ENCODE measurements at places on chromosomes 5 and 9. TPM values are rescaled to one million over a fixed set of nuclear protein-coding genes. Genes with fewer than 3 reads are reported as not detected.

DIPK1B gene
- 86.2 TPM for total RNA-seq

C5orf63 gene
- not detected for total RNA-seq

OTP gene
- not detected for total RNA-seq

COL5A1 gene
- 99.6 TPM for total RNA-seq

DNA sequence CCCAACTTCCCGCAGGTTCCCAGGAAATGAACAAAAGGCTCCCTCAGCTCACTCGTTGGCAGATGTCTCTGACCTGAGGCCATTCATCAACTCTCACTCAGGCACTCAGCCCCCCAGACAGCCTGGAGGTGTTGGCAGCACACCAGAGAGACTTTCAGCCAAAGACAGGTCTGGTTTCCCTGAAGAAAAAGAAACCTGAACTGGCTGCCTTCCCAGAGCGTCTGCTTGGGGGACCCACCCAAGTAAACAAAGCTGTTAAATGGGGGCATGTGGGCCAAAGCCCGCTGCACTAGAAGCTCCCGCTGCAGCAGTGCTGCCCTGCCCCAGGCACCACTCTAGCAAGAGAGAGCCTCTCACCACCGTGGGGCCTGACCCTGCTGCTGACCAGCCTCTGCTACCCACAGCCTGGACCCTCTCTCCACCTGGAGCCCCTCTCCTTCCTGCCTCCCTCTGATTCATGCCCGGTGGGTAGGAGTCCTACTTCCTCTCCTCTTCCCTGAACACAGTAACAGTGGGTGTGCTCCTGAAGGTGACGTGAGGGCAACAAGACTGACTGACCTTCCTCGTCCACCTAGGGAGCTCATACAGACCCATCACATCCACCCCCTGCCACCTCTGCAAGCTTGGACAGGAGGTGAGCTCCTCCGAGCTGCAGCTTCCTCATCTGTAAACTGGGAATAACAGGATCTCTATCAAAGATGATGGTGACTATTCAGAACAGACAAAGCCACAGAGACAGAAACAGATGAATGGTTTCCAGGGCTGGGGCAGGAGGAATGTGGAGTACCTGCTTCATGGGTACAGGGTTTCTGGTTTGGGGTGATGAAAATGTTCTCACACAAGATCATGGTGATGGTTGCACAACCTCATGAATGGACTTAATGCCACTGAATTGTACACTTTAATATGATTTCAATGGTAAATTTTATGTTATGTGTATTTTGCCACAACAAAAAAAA is 31.0 kb upstream of the GABRP start:
- DNase-seq, result no peak

GRCh38 chr9:134361426-134361825 is 35.2 kb downstream of the RXRA start:
- DNase-seq, result no peak

DNA sequence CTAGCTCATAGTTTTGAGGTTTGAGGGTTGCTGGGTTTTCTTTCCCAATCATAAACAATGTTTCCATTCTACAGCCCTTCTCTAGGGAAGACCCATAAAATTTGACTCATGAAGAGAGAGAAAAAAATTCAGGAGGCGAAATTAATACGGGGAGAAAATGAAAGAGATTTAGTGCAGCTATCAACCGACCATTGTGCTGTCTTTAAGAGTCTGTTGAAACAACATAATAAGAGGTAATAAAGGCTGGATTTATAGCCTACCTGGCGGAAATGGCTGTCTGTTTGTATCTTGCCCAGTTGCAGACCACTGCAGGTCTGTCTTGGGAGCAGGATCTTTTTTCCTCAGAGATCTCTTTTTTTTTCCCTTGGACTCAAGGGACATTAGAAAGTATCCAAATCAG is 66.9 kb downstream of the TLR4 start:
- DNase-seq, result no peak

DNA sequence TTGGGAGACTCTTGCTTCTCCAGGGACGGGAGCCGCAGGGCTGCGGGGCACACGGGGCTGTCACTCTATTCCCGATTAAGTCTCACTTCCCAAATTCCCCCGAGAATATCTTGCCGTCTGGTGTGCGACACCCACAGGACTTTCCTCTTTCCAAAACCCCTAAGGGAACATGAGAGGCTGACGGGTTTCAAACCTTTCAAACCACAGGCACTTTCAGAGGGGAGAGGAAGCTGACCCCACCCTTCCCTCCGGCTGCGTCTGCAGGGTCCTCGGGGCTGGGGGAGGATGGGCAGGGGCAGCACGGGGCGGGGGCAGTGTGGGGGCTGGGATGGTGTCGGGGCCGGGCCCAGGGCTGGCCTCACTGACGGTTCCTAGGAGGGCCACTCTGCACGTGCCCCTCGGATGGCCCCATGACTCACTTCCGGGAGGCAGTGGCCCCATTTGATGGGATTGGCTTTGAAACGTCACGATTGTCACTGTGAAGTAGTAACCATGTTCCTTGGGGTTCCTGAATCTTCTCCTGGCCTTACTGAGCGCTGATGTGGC is 38.2 kb downstream of the SLC9A3 start:
- DNase-seq, result no peak

DNA sequence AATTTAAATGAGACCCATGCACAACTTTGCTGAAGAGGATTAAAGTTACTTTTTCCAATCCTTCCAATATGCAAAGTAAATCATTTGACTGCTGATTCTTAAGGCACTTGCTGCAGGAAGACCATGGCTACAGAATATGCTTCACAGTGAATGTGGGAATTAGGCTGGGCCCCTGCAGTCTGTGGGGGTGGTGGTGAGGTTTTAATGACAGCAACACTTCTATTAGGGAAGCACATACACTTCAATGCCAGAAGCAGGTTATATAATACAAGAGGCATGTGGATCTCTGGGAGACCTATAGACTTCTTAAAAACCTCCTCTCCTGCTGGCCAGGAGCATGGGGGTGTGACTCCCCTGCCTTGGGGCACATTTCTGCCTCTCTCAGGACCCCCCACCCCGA is 124.5 kb upstream of the KLF9 start:
- no peak for DNase-seq

GRCh38 chr5:32443145-32443540 is 1.4 kb downstream of the ZFR start:
- DNase-seq, result no peak

- DNase-seq, result no peak
Measured at GRCh38 chr5:142320430-142320738, 4.4 kb downstream of the SPRY4 start.

DNA sequence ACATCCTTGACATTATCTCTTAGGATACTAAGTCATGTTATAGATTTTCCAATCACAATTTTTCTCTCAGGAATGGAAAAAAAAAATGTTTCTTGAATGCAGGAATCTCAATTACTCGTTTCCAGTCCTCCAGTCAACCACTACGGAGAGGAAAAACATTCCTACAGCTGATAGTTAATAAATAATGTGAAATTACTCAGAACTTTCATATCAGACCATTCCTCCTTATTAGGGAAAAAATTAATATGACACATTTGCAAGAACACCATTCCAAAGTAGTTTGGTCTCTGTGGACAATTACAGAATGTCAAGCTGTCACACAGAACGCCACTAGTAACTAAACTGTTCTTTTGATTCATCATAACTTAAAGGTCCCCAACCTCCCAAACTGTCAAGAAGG is 31.5 kb downstream of the MED27 start:
- no peak for DNase-seq

GRCh38 chr9:137350696-137351584 is 48.9 kb upstream of the NRARP start:
- DNase-seq, result no peak

DNA sequence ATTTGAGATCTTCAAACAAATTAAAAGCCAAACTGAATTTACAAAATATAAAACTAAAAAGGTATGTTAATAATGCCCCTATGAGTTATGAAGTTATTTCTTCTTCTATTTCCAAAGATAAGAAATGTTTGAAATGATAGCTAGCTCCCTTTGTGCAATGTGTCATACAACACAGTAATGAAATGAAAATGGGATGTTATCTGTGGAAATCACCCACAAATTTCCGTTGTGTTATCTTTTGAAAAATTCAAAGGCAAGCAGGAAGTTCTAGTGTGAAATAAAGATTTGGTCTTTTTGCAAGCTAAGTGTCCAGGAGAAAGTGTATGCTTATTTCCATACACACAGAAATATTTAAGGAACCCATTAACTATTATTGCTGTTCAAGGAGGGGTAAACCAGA is 375.3 kb upstream of the PRR16 start:
- DNase-seq, result no peak

DNA sequence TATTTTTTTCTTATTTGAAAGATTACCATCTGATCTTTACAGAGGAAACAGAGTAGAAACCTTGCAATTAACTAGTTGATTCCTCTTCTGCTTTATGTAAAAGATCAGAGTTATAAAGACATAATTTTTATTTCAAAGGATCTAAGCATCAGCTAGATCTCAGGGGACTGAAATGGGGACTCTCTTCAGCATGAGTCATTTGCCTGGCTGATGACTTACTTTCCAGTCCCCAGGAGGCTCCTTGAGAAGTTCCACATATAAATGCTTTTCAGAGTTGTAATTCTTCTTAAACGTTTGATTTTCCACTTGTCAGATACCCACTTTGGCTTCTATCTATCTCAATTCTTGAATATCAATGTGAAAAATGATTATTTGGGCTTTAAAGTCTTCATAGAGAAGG is 389.4 kb downstream of the RAB3C start:
- DNase-seq, result no peak

DNA sequence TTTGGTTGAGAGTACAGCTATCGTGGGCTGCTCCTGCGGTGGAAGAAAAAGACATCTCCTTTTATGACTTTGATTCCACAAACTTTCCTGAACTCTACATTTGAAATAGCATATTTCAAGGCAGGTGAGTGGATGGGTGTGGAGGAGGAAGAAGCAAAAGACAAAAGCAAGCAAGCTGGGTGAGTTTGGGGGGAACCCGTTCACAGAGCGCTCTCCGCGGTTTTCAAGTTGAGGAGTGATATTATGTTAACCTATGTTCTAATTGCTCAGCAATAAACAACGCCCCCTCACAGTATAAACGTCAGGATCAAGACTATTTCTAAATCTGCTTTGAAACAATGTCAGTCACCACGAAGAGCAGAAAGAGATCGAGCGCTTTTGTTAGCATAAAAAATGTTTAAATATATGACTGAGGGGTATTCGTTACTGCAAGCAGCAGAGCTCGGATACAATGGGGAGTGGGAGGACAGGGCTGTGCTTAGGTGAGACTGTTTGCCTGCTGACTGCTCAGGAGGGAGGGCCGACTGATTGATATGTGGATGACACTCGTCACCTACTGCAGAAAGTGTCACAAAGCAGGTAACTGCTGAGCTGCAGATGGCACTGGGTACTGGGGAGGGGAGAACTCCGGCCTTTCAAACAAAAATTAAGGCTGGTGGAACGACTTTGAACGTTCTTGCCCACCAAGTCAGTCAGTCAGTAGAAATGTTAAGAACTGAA is 236.5 kb downstream of the DRD1 start:
- no peak for DNase-seq

GRCh38 chr5:72519111-72519510 is 11.9 kb upstream of the ZNF366 start:
- DNase-seq, result no peak

DNA sequence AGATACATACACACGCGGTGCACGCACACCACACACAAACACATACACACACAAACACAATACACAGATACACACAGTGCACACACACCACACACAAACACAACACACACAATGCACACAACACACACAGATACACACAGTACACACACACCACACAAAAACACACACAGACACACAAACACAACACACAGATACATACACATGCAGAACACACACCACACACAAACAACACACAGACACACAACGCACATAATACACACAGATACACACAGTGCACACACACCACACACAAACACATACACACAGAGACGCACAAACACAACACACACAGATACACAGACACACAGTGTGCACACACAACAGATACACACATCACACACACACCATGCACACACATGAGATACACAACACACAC is 5.9 kb upstream of the CCDC187 start:
- DNase-seq, result no peak

- peak; percentile 53 for DNase-seq
Measured at GRCh38 chr9:114287001-114287762, 35.7 kb upstream of the ORM1 start.

GRCh38 chr5:133440467-133441115 is 171.8 kb downstream of the FSTL4 start:
- DNase-seq, result no peak

- DNase-seq, result no peak
Measured at GRCh38 chr9:107755246-107755645, 265.7 kb upstream of the KLF4 start.

GRCh38 chr9:111300140-111300735 is 29.8 kb downstream of the OR2K2 start:
- no peak for DNase-seq

DNA sequence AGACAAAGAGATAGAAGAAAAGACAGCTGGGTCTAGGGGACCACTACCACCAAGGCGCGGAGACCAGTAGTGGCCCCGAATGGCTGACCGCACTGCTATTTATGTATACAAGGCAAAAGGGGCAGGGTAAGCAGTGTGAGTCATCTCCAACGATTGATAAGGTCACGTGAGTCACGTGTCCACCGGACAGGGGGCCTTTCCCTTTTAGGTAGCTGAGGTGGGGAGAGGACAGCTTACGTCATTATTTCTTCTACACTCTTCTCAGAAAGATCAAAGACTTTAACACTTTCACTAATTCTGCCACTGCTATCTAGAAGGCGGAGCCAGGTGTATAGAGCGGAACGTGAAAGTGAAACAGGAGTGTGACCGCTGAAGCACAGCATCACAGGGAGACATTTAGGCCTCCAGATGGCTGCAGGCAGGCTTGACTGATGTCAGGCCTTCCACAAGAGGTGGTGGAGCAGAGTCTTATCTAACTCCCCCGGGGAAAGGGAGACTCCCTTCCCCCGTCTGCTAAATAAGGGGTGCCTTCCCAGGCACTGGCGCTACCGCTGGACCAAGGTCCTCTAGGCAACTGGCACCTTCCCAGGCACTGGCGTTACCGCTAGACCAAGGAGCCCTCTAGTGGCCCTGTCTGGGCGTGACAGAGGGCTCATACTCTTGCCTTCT is 6.1 kb upstream of the PRR16 start:
- peak; percentile 25 for DNase-seq

DNA sequence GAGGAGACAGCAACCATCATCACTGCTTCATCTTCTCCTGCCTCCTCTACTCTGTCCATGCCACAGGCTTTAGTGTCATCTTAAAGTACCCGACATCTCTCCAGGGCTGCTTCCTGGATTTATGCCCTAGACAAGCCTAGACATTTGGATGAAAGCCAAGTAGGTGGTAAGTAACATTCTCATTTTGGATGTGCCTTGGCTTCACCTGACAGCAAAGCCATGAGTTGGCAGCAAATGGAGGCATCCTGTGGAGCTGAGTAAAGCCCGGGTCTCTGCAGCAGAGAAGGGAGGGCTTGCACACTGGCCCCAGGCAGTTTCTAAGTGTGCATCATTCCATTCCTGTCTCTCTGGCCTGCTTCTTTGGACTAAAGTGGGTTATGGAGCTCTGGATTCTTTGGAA is 299.1 kb downstream of the DMAC1 start:
- DNase-seq, result no peak

DNA sequence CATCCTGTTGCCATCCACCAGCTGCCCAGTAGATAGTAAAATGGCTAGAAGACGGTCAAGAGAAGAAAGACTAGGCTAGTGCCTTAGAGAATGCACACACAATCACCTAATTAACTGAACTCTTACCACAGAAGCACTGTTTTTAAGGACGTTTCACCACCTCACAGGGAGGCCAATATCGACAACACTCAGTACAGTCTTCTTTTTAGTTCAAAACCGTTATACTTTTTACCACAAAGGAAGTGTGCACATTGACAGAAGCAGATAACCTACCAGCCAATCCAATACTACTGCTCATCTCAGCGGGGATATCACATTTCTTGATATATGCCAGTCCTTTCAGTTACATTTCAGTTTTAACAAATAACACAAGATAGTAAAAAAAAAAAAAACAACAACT is 122.3 kb downstream of the GNAQ start:
- no peak for DNase-seq

Data from ascending aorta (tissue), 2 donors.